CD4-positive, alpha-beta T cell treated with Interleukin-15 for 1 hour (primary cell): ENCODE measurements at places on chromosomes 3 and 15.
A peak's percentile ranks its signal among the peaks of the same experiment; 100 is the strongest.

DNA sequence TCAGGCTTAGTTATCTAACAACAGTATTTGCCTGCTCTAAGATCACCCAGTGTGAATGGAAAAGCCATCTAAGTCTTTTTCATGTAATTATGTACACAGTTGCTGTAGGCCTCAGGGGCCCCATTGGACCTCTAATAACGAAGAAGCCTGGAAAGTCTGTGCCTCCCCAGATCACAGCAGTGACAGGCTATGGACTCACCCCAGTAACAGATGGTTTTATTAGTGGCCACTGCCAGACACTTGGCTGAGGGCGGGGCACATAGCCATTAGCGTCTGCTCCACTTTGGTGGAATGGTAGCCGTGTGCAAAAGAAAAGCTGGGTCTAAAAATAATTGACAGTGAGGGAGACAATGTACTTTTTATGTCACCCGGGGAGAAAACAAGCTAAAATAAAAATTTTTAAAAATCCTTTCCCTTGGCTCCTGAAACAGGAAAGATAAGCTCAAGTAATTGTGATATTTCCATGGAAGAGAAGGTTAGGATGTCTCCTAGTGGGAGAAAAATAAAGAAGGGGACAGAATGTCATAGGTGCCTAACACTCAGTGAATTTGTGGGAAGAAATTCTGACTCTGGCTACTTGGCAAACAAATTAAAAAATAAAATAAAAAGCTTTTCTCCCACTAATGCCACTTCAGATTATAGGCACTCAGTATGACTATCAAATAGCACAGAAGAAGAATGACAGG is 44.3 kb upstream of the ZNF385D start:
- no peak for DNase-seq

DNA sequence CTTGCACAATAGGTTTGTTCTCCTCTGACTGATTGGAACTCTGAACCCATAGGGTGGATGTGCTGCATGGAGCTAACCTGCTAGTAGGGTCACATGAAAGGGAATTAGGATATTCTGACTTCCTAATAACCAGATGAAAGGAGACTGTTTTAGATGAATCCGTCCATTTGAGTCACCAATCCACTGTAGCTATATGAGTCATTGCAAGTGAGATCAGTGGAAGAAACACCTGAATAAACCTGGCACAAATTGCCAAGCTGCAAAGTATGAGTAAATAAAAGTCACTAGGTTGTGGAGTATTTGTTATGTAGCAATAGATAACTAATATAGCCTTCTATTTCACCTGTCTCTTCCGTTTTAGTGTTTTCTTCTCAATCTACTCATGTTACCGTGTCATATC is 584.4 kb downstream of the PDCD6IP start:
- DNase-seq: no peak

GRCh38 chr3:144296808-144297207 is 325.2 kb downstream of the DIPK2A start:
- no peak for DNase-seq

DNA sequence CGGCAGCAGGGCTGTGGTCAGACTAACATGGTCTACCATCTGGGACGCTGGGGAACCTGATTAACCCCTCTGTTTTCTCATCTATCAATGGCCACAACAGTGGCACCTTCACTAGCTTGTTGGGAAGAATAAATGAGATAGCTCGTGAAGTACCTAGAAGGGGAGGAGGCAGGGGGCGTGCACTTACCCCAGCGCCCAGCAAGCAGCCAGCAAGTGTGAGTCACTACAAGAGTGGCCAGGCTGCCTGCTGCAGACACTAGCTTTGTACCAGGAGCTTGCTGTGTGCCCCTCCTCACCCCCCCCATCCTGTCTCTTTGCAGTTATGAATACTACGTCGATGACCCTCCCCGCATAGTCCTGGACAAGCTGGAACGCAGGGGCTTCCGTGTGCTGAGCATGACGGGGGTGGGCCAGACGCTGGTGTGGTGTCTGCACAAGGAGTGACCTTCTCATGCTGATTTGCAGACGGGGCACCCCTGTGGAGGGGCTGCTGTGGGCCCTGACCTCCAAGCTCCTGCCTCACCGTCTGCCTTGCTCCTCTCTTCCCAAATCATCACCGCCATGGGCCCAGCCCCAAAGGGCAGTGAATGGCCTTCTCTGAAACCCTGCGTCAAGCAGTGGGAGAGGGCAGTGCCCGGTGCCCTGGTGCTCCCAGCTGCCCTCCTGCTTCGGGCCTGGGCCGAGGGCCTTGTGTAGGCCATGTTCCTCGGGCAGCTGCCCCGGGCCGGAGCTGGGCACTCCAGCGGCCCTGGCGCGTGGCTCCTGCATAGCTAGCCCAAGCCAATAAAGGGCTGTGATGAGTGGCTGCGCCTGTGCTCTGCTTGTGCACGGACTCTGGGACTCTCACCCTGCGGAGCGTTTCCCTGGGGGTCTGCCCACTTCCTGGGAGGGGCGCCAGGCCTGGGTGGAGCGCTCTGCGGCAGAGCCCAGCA is 2.6 kb upstream of the C15orf62 start:
- no peak for DNase-seq

- no peak for DNase-seq
Observed at GRCh38 chr15:98753726-98754656, 105.7 kb downstream of the IGF1R start.

GRCh38 chr3:138625707-138626365 is 17.3 kb downstream of the FAIM start:
- no peak for DNase-seq

- DNase-seq: no peak
Observed at GRCh38 chr15:27396521-27396920, 425.5 kb downstream of the GABRG3 start.

GRCh38 chr3:102142379-102143060 is 292.3 kb upstream of the ZPLD1 start:
- DNase-seq: no peak

- DNase-seq: no peak
Observed at GRCh38 chr3:53506110-53506762, 11.8 kb downstream of the CACNA1D start.

GRCh38 chr3:133506215-133506901 is 67.1 kb upstream of the CDV3 start:
- DNase-seq: peak; percentile 43

DNA sequence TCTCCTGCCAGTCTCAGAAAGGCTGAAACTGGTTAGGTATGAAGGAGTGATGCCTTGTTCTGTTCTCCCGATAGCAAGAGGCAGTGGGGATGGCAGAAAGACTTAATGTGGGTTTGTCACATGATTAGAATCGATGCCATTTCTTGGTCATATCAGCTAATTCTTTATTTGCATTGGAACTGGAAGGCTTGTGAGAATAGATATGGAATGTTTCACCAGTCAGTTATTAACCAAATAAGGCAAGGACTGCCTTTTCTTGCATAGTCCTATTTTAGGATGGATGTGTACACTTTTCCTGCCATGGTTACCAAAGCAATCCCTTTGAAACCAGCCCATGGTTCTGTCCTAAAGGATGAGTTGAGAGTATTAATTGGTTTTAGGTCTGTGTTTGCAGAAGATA is 33.7 kb downstream of the FILIP1L start:
- no peak for DNase-seq

GRCh38 chr3:143035466-143036211 is 34.3 kb downstream of the U2SURP start:
- DNase-seq: no peak

DNA sequence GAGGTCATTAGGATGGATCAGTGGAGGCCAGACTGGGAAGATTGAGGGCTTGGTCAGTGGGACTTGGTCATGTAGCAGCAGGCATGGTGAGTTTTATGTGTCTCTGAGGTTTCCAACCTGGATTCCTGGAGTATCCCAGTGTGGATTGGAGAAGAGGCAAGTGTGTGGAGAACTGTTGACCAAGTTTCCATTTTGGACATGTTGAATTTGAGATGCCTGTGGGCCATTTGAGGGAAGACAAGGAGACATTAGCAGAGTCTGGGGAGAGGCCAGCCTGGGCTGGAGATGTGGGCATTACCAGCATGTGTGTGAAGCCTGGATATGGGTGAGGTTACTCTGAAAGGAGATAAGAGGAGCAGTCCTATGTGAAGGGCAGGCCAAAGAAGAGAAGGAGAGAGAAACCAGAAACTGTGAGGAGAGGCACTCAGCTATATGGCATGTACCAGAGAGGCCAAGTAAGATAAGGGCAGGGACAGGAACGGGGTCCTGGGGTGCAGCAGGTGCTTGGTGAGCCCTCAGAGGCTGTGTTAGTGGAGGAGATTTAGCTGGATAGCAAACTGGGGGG is 4.3 kb downstream of the SLC25A38 start:
- DNase-seq: no peak

- no peak for DNase-seq
Observed at GRCh38 chr3:135513106-135514059, 452.1 kb upstream of the PPP2R3A start.

DNA sequence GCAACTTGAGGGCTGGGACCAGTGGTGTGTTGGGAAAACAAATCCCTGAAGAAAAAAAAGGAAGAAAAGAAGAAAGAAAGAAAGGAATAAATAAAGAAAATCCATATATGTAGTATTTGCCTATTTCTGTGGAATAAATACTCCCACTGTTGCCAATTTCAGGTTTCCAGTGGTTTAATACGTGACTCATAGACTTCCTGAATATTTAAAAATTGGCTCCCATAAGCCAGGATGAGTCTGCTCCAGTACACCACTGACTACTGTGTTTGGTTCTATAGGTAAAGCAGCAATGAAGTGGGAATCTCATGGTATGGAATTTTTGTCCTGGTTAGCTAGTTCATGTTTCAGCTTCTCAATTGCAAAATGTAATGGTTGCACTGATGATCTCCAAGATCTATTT is 31.6 kb downstream of the PYDC2 start:
- DNase-seq: no peak

DNA sequence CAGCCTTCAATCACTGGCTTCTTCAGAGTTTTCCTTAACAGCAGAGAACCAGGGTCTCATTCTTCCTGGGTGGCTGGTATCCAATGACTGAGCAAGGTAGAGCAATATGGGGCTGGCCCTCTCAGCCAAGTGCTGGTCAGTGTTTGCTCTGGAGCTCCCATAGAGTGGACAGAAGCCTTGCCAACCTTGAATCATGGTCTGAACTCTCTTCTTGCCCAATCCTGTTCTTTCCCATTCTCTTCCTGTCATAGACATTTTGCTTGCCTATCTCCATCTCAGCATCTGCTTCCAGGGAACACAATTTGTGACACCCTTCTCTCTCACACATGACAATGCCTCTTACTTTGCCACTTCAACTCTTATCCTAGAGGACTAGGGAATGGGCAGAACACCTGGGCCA is 245.6 kb upstream of the PEX5L start:
- no peak for DNase-seq

GRCh38 chr15:51100785-51101489 is 6.2 kb upstream of the TNFAIP8L3 start:
- no peak for DNase-seq

GRCh38 chr15:88538972-88539371 is 7.5 kb downstream of the DET1 start:
- DNase-seq: no peak

DNA sequence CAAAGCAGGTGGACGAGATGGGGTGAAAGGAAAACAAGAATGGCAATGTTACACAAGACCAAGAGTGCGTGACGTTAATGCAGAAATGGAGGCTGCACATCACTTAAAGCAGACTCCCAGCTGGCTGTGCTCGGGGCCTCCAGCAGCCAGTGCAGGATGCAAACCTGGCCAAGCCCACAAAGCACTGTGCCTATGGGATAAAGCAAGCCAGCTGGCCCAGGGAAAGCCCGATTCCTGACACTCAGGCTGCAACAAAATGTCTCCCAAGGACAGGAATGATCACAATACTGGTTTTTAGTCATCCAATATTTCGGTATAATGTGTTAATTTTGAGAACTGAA is 86.2 kb downstream of the SEC22A start:
- no peak for DNase-seq

DNA sequence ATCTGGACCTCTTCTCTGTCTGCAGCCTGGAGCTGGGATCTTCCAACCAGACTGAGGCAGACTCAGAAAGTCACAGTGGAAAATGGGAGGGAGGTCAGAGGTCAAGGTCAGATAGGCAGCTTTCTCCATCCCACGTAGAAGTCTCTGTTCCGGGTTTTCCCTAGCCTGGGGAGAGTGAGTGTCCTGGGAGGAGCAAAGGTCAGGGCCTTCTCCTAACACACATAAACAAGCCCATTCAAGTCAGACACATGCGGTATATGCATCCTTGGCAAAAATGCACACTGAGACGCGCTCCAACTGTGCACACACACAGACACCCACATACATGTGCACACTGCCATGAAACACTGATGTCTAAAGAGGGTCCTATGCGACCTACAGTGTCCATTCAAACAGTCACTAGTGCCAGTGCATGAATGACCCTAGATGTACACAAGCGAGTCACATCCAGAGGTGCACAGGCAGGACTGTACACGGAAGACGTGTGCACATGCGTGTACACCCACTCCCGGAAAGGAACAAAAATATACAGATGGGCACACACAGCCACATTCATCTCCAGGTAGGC is 681 bp downstream of the TWF2 start:
- peak; percentile 15 for DNase-seq

- no peak for DNase-seq
Observed at GRCh38 chr15:85473455-85473854, 93.1 kb downstream of the AKAP13 start.

GRCh38 chr3:122112754-122113153 is 57.6 kb downstream of the CD86 start:
- DNase-seq: no peak

DNA sequence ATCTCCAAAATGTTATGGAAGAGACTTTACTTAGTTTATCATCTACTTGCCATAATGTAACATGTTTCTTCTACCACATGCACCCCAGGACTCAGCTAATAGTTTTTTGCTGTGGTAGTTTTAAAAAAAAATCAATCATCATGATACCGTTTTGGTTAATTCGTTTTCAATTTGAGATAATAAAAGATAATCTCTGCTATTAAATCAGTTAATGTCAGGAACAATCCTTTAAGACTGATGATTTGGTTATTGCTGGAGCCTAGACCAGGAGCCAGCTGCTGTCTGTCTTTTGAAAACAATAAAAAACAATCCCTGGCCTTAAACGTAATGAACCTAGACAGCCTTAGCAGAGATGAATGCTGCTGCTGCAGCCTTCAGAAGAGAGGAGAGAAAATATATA is 403.7 kb downstream of the OXSM start:
- no peak for DNase-seq

DNA sequence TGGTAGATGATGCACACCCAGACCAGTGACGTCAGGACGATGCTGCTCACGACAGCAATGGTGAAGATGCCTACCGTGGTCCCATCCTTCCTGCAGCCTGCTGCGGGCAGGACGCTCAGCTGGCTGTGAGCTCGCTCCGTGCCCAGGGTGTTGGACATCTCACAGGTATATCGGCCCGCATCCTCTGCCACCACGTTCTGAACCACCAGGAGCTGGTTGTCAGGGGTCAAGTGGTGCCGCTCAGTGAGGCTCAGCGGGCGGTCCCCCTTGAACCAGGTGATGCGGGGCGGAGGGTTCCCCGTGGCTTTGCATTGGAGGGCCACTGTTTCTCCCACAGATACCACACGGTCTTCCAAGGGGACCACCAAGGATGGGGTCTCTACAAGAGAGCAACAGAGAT is 117.8 kb downstream of the LRIG1 start:
- DNase-seq: no peak

DNA sequence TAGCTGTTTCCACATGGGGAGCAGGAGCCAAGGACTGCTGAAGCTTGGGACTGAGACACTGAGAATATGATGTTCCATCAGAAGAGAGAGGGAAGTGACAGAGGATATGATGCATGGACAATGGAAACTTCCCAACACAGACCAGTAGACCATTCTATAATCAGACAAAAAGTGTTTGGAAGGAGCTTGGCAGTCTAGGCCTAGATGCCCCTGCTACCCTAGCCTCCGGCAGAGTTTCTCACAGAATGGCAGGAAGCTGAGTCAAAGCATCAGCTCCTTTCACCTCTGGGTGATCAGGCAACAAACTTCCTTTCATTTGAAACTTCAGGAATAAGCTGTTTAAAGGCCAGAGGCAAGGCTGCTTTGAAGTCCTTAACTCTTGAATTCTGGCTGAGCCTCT is 222.0 kb downstream of the NEK10 start:
- no peak for DNase-seq
